ENCODE measurements at places on chromosomes 11 and 22.

DNA sequence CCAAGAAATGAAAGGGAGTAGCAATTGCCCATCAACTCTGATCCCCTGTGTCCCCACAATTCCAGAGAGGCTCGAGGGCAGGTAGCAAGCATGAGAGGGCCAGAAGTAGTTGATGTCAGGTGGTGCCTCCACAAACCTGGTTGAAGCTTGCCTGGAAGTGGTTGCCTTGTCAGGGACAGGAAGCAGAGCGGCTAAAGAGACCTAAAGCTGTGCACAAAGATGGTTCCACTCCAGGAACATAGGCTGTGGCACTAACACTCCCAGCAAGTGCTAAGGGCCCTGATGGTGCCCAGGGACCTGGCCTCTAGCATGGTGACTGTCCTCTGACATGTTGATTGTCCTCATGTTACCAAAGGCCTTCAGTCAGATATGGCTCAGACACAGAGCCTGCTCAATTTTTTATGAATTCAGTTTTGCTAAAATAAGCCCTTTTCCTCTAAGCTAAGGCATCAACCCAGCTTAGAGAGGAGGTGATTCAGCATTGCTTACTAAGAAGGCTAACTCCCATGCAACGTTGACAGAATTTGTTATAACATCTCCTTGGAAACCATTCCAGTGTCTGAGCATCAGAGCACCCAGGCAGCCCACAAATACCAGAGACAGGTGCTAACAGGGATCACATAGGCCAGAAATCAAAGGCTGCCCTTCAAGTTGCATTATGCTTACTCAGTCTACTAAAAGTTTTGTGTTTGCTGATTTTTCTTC lies 196.3 kb upstream of the ARHGAP20 start:
- no peak for DNase-seq

- DNase-seq, result no peak
Measured at GRCh38 chr11:62499944-62500649, 46.5 kb downstream of the AHNAK start.

DNA sequence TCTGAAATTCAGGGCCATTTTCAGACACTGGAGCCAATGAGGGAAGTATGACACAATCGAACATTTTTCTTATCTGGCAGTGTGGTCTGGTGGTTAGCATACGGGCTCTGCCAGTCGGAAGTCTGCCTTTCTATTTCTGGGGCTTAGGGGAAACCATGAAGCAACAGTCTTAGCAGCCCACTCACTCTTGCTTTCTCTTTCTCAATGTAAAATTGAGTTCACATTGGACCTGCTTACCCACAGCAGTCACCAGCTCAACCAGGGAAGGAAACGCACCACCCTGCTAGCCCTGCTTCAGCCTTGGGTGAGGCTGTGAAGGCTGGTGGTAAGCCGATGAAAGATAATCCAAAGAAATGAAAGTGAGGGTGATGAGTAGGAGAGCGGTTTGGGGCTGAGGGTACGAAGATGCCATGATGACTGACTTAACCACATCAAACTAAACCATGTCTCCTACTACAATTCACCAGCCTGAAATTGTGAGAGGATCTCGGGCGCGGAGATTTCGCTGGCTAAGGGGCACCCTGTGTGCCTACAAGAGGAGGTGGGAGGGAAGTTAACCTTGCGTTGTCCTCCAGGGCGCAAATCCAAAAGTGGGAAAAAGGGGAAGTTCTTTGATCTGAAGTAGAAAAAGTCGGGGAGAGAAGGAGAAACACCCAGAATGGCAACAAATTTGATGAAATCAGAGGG lies 2.0 kb upstream of the LMO2 start:
- peak; percentile 18 for DNase-seq

DNA sequence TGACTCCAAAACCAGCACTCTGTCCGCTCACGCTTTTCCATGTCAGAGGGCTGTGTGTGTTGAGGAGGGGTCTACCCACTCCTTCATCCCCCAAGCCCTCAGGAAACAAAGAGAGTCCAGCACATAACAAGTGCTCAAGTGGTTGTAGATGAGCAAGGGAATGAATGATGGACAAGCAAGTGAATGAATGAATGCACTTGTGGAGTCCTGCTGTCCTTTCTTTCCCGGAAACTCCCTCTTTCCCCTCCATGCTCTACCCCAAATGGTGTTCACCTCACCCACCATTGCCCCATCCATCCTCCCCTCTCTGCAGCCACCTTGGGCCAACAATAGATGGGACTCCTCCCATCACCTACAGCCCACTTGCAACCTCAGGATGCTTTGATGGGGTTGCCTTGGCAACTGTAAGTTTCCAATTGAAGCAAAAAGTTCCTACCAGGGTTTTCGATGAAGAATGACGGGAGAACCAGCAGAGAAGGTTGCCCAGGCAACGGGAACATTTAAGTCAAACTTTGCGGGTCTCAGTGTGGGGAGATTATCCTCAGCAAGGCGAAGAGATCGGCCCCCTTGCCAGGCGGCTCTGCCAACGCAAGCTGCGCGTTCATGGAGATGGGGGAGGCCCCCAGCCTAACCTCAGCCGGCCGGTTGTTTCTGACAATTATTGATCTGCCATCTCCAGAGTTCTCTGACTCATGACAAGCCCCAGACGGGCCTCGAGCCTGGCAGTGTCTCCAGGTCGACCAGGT lies 51.1 kb downstream of the MCM5 start:
- DNase-seq, result no peak

DNA sequence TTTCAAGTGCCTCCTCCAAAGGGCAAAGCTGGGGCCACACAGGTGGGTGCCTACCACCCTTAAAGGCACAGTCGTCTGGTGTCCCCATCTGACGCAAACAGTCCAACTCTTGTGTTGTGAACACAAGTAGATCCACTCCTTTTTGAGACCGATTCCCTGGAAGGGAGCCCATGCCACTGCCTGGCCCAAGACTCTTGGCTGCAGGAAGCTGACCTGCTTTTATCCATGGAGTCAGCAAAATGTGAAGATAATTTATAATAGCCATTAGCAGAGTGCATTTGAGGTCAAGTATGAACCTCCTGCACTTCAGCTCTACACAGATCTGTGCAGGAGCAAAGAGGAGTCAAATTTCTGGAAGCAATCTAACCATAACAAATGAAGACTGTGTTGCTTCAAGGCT lies 68.5 kb downstream of the ADM start:
- DNase-seq, result no peak

- no peak for DNase-seq
Measured at GRCh38 chr11:74282914-74283371, 28.5 kb downstream of the P4HA3 start.

All from stimulated activated CD8-positive, alpha-beta memory T cell treated with anti-CD3 and anti-CD28 coated beads, Interleukin-7, amount 100 ng/mL, for 1 hour (primary cell).